Thyroid gland (tissue), 4 donors: ENCODE measurements at places on chromosomes 6 and 20.

DNA sequence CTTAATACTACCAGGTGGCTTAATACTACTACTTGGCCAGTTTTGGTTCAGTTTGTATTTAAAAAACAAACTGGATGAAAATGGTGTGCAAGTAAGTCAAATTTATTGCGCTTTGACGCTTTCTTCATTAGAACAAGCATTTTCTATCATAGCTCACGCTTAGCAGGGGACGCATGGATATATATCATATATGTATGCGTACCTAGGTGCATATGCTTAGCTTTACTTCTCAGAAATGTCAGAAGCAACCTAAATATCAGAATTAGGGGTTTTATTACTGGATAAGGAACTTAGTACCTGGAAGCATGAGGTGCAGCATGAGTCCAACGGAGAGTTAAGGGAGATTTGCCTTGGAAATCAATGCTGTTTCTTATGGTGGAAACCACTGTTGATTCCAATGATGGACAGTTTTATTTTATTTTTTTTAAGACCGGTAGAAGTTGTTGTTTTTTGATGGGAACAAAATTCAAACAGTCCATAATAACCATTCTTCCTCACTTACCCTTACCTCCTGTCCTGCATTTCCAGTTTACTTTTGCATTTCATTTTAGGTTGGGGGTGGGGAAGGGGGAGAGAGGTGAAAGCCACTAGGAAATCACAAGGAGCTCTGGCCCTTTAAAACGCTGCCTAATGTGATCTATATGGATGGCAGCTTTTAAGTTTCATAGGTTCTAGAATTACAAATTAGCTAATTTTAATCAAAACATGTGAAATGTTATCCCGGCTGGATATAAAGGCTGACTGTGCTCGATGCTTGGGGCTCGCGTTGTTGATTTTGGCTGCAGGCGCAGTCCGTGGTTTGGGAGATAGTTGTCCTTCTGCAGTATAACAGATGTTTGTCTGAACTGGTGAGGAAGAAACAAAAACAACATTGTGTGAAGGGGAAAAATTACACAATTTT, 2.1 kb downstream of the SOBP start:
- no peak for DNase-seq

- no peak for DNase-seq
Observed at GRCh38 chr6:87407561-87407900, 241 bp upstream of the CFAP206 start.

DNA sequence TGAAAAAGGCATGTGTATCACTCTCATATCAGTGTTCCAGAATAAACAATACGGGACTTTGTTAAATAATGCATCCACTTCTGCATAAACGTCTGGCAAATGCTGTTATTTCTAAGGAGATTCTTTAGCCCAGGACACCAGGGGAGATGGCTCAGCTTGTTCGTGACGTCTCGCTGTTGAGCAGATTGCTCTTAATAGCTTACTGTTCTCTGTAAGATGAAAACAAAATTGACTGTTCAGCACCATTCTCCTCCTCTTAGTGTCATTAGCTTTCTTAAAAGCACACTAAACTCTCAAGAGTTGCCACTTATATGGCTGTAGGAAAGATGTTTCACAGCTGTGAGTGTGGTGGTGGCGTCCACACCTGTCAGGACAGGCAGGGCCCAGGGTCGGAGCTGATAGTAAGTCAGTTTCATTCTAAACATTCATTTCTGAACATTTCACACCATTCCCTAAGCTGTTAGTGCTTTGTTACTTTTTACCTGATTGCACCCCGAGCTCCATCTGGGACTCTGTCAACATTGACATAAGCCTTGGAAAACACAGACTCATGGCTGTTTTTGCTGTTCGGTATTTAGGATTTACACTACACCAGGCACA, 132.1 kb downstream of the ZDHHC14 start:
- DNase-seq: no peak

DNA sequence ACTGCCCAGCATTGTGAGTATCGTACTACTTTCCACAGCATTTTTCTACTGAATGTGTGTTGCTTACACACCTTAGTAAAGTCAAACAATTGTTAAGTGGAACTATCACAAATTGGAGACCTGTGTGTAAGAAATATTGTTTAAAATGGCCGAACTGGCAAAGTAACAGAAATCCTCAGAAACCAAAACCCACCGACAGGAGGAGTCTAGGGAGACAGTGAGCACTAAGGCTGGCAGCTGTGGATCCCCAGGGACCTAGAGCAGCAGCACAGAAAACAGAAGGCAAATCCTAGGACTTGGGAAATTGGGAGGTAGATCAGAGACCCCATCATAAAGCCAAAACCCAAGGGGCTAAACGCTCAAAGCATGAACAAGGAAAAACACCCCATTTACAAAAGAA, 69.9 kb downstream of the SESN1 start:
- DNase-seq: no peak

GRCh38 chr6:99353126-99353525, 3.7 kb upstream of the FAXC start:
- no peak for DNase-seq

DNA sequence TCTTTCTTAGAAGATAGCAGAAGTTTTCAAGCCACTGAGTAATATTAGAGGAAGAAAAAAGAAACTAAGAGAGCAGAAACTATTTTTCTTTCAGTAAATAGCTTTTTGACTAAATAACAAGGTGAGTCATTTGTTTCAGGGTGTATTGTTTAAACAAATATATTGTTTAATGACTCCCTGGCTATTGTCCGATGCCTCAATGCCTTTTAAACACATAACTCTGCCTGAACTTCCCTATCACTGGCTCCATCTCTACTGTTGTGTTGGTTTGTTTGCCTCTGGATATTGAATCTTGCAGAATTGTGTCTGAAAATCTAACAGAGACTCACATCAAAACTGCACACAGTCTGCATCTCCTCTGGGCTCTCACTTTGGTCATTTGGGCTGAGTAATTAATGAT, 19.6 kb upstream of the CLIC5 start:
- DNase-seq: no peak

GRCh38 chr20:62952373-62952967, at the start of gene SLC17A9:
Gene SLC17A9 (plus strand): TSS chr20:62952709. CDS start chr20:62952831, 122 bp downstream.
- DNase-seq: peak; percentile 51

DNA sequence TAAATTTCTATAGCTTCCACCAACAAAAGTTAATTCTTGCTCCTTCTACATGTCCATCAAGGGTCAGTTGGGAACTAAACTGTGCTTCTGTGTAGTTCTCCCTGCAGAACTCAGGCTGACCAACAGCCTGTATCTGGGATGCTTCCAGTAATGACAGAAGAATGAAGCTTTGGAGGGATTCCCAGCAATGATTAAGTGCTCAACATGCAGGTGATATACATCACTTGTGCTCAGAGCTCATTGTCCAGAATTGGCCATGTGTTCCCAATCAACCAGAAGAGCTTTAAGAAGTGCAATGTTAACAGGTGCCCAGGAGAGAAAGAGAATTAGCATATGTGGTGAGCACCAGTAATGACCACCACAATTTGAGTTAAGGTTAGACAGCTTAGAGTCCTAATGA, 37.4 kb upstream of the SNRPB2 start:
- no peak for DNase-seq

GRCh38 chr6:64553249-64553786, 917.7 kb downstream of the PHF3 start:
- no peak for DNase-seq

DNA sequence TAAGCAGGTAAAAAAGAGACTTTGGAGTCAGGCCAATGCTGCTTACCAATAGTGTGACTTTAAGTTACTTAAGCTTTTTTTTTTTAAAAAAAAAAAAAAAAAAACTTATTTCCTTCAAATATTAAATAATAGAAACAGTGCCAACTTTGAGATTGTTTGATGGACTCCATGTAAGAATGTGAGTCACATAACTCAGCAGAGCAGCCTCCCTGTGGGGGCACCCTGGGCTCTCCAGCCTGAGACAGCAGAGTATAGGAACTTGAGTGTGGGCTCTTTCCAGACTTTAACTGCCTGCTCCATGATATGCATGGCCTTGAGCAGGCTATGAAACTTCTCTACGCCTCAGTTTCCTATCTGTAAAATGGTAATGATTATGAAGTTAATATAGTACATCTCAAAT, 113.3 kb upstream of the SAMD5 start:
- DNase-seq: no peak

DNA sequence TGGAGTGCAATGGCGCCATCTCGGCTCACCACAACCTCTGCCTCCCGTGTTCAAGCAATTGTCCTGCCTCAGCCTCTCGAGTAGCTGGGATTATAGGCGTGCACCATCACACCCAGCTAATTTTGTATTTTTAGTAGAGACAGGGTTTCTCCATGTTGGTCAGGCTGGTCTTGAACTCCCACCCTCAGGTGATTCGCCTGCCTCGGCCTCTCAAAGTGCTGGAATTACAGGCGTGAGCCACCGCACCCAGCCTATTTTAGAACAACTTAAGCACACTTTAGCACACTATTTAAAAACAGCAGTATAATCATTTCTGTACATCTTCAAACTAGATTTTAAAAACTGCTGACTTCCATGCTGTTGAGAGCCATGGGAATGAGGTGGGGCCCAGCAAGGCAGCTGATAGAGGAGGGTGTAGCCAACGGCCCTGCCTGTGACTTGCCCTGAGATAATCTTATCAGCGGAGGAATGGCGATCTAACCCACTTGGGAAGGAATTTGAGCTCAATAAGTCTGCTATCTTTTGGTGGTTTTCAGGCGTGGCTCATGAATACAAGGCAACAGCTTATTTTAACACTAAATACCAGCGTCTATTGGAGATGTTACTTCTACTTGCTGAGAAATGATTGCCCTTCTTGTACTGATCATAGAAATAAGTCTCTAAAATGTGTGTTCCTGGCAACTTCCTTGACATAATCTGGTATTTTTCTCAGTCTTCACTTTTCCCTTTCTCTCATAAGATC, 12.1 kb downstream of the ZDHHC14 start:
- no peak for DNase-seq

DNA sequence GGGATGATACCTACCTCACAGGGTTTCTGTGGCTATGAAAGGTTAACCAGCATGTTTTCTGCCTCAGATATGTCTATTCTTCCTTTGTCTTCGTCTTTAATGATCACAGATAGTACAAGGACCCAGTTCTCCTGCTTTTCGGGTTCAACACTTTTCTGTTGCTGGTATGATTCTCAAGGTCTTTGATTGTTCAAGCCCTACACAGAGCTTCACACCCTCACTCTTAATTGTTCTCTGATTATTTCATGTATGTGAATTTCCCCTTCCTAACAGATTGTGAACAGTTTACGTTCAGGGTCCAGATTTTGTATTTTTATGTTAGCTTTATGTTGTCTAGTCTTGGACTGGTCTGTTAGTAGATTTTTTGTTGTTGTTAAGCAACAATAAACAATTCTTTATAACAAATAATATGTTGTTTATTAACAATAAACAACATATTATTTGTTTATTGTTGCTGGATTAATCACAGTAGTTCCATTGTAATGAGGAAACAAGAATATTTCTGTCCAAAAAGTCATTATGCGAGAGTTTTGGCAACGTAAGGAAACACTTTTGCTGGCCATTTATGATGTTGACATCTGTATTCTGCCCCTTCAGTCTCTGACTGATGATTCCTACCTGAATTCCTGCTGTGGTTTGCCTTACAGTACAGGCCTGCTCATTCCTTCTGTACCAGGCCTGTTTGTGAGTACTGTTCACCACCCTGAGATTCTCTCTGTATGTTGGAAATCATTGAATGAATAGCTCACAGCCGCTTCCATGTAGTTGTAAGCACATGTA, 27.2 kb upstream of the TULP4 start:
- no peak for DNase-seq

DNA sequence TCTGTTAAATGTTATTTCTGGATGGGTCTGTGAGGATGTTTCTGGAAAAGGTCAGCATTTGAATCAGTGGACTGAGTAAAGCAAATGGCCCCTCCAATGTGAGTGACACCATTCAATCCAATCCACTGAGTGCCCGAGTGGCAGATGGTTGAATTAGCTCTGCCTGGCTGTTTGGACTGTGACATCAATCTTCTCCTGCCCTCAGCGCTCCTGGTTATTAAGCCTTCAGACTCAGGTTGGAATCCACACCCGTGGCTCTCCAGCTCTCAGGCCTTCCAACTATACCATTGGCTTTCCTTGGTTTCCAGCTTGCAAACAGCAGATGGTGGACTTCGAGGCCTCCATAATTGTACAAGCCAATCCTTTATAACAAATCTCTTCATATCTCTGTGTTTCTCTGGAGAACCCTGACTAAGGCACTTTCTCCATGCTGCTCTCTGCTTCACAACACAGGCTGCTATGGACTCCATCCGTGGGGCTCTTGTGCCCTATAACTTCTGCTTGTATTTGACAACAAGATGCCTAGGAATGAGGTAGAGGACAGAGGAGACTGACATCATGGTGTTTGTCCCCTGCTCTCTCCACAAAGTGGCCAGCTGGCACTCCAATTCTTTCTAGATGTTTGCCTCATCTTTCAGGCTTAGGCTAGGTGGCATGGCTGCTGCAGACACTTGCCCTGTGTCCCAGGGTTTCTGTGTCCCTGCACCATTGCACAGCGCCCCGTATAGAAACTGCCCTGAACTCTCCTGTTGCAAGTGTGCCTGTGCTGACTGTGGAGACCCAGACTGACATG, 4.8 kb upstream of the CSTL1 start:
- no peak for DNase-seq

DNA sequence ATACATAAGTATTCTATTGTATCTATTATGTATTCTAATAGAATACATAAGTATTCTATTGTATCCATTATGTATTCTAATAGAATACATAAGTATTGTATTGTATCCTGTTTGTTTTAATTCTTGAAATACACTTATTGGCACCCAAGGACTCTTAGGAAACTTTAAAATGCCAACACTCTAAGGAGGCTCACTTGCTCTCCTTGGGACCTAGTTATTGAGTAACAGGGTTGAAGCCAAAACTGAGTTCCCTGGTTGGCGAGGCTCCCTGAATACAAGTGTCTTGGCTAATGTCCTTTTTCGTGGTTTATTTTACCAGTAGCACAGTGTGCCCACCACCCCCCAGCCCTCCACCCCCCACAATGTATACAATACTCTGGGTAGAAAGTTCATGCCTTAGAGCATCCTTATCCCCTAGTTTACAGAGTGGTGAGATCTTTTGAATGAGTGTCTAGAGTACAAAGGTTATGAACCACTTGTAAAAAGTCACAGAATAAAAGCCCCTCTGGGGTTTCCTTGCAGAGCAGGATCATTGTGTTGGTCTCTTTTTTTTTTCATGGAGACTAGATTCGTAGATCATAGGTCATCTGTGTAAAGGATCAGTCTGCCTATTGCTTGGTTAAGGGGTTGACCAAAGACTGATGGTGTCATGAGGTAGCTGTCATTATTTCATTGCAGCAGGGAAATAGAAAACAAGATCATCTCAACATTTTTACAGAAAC, 32.5 kb upstream of the PRDM1 start:
- DNase-seq: no peak

DNA sequence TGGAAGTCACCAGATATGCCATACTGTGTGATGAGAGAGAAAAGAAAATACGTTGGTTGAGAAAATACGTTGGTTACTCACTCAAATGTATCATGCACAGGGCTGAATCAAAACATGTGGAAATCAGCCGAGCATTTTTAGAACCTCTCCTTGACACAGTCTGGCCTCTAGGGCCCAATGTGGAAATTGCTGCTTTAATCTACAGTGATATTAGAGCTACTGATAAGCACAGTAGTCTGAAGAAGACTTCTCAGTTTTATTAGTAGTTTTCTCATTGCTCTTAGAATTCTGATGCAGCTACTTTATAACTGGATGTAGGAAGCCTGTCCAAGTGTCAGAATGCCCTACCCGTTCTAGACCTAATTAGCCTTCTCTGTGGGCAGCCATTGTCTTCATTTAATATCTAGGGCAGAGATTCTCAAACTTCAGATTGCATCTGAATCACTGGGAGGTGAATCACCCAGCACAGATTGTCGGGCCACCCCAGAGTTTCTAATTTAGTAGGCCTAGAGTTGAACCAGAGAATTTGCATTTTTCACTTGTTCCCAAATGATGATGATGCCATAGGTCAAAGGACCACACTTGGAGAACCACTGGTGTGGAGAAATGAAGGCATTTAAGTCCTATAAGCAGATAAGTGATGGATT, 229.1 kb downstream of the PLCB1 start:
- DNase-seq: no peak
